ENCODE measurements at places on chromosomes 12 and 14.

GRCh38 chr14:21078726-21079125 is 8.6 kb downstream of the ARHGEF40 start:
- no peak for DNase-seq

DNA sequence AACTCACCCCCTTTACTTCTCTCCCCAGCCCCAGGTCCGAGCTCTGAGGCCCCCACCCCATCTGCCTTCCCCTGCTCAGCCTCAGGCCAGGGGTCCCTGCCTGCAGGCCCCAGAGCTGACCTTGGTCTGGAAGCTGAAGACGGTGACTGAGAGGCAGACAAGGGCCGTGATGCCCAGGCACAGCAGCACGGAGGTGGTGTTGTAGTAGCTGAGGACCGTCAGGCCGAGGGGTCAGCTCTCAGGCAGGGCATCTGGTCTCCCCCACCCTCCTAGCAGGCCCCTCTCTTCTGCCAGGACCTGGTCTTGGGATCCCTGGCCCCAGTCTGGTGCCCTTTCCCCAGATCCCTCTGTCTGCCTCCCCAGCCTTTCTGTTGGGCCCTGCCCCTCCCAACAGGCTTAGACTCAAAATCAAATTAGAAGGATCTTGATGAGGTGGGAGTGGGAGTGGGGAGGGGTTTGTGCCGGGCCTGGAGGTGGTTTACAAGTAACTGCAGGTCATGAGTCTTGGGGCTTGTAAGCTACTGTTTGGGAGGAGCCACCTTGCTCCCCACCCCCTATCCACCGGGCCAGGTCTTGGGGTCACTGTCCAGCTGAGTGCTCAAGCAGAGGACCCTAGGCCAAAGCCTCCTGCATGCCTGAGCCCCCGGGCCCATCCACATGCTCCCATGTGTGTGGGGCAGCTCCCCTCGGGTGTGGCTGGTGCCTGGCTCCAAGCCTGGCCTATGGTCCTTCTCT is 14.2 kb downstream of the FAIM2 start:
- no peak for DNase-seq

GRCh38 chr14:23696701-23697239 is 60.6 kb downstream of the DHRS2 start:
- no peak for DNase-seq

GRCh38 chr12:75883241-75883640 is 148.3 kb downstream of the PHLDA1 start:
- no peak for DNase-seq
